Sigmoid colon (tissue), 7 donors: ENCODE measurements at places on chromosomes 6 and 20. TPM values are rescaled to one million over a fixed set of nuclear protein-coding genes. Genes with fewer than 3 reads are reported as not detected.

- no peak for DNase-seq
Observed at GRCh38 chr20:63868264-63868663, 3.2 kb downstream of the TPD52L2 start.

DNA sequence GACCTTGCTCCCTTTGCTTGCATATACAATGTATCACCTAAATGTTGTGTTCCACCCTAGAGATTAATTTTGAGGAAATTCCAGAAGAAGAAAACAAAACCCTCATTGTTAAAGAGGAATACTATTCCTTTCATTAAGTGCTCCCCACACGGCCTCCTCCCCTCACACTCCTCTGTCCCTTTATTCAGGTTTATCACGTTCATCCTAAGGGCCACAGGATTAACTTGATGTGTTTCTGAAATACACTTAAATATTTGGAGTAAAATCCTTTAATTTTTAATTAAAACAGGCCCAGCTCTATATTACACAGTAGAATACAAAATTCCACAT, 89.4 kb upstream of the MRPS10 start:
- DNase-seq, result no peak

DNA sequence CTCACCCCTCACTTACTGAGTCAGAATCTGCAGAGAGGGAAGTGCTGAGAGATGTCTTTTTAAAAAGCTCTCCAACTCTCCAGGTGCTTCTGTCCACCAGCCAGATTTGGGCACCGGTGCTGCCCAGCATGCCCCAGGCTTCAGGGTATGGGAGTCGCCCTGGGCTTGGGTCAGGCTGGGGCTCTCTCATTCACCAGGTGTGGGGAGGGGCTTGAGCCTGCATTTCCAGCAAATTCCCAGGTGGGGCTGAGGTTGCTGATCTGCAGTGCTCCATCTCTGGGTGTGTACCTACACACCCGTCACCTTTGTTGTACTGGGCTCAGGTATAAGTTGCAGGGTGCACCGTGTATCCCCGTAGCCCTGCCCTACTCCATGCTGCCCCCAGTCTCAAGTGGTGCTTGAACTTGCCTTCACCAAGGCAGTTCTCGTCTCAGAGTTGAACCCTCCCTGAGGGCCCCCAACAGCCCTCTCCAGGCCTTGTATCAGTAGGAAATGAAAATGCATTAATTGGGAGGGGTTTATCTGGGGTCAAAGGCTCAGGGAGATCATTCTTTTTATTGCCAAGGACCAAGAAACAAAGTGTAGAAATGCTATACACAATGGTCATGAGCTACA, 23.5 kb downstream of the PPP1R3G start:
- DNase-seq, result peak; percentile 54

PCSK2 gene
- total RNA-seq, result 5.4 TPM

GPR63 gene
- 1.6 TPM for total RNA-seq
